ENCODE measurements at places on chromosomes 2 and 18. TPM values are rescaled to one million over a fixed set of nuclear protein-coding genes. Genes with fewer than 3 reads are reported as not detected.

Gene ABCB11
- total RNA-seq = 1.6 TPM

Gene TMEM182
- total RNA-seq = 4.1 TPM

Gene C2orf72
- 33.5 TPM for total RNA-seq

Gene SMYD1
- total RNA-seq = not detected

Gene GALNT5
- under 0.01 TPM for total RNA-seq

Gene ARHGAP28
- 17.5 TPM for total RNA-seq

Gene EIF2AK2
- 53.5 TPM for total RNA-seq

Gene CHRND
- not detected for total RNA-seq

Gene AOX1
- 1.9 TPM for total RNA-seq

Gene GPR17
- 6.3 TPM for total RNA-seq

All from parietal lobe (tissue), 2 donors.